ENCODE measurements at places on chromosomes 13 and 19.

- DNase-seq, result peak; percentile 58
These were observed 1.5 kb downstream of the KMT5C start for GRCh38 chr19:55341171-55341588.

DNA sequence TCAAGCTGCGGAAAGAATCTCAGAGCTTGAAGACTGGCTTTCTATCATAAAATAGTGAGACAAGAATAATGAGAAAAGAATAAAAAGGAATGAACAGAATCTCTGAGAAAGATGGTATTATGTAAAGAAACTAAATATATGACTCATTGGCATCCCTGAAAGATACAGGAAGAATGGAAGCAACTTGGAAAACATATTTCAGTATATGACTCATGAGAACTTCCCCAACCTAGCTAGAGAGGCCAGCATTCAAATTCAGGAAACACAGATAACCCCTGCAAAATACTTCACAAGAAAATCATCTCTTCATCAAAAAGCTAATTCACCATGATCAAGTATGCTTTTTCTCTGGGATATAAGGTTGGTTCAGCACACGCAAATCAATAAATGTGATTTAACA lies 2318.0 kb downstream of the PCDH9 start:
- no peak for DNase-seq

DNA sequence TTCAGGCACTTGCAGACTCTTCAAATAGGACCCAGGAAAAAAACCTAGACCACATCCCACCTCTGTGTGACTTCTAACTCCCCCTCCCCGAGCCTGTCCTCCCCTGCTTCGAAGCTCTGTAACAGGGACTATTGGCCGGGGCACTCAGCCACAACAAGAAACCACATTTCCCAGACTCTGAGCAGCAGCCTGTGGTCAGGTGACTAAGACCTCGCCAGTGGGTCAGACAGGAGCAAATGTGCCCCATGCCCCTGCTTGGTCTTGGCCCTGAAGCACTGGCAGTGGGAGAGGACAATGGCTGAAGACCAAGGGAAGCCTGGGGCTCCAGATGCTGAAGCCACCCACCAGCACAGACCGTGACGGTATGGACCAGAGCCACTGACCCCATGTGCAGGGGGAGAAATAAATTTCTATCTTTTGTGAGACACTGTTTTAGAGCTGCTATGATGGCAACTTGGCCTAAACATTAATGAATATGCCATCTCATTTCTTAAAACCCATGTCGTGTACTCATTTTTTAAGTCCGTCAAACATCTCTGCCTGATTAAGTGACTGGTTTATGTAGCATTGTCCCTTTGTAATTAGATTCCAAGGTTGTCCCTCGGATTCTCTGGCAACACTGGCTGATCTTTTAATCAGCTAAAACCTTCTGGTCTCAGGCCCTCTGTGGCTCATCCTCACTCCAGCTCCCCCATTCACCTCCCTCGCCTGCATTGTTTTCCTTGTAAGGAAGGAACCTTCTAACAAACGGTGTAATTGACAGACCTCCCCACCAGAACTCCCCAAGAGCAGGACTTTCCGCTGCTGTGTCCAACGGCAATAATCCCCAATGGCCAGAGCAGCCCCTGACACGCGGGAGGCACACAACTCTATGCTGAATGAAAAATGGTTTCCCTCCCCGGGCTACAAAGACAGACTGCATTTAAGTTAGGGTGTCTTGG lies 98.4 kb downstream of the STK24 start:
- DNase-seq, result no peak

DNA sequence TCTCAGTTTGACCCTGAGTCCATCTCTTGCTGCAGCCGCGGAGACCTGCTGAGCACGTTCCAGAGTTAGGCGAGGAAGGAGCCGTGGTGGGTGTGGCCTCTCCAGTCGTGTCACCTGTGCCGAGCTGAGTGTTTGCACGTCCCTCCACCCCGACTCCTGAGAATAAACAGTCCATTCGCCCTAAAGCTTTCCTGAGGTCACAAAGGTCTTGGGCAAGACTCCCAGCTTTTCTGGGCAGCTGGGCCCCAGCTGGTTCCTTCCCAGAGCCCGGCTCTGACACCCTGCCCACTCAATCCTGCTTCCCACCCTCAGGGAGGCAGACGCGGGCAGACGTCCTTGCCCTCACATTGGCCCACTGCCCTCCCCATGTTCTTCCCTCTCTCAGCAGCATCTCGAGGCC lies 142.2 kb downstream of the KCTD15 start:
- no peak for DNase-seq

- DNase-seq, result peak; percentile 83
These were observed 16.1 kb upstream of the TPP2 start for GRCh38 chr13:102580552-102581169.

GRCh38 chr19:18297308-18297707 lies 15.9 kb upstream of the JUND start:
- DNase-seq, result no peak

DNA sequence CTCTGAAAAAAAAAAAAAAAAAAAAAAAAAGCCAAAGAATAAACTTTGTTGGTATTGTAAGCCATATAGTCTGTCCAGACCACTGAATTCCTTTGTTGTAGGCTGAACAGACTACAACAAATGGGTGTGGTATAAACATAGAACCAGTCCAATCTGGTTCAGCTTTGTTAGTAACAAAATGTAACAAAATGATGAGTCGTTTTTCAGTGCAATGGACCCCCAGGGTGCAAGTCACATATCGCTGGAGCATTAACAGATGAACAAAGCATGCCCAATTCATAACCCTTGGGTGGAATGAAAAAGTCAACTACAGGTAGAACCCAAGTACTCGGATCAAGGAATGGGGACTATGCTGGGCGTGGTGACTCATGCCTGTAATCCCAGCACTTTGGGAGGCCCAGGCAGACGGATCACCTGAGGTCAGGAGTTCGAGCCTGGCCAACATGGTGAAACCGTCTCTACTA lies 13.6 kb upstream of the FCHO1 start:
- DNase-seq, result no peak

DNA sequence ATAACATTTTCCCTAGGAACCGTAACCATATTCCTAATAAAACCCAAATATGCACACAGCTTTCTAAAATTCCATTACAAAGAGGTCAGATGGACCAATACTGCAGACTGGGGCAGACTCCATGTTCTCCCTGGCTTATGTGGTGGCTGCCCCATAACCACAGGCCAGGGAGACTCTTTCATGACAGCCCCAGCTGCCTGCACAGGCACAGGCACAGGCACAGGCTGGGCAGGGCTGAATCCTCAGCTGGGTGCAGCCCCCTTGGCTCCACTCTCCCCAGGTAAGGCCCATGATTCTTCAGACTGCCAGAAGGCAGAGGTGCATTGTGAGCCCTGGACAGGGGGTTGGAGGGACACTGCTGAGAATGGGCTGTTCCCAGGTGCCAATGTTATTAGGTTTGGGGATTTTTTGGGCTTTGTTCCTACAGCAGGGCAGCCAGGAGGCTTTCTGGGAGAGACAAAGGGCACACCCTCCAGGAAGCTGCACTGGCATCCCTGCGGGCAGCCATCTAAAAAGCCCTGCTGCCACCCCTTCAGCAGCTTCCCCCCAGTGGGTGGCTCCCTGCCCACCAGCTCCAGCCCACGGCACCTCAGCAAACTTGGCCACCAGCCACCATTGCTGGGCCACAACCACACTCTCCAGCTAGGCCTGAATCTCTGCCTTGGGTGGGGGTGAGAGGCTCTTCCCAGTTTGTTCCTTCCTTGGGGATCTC lies 20.0 kb downstream of the DOCK9 start:
- DNase-seq, result no peak

- peak; percentile 34 for DNase-seq
These were observed 159.8 kb downstream of the IRS2 start for GRCh38 chr13:109626386-109627171.

GRCh38 chr13:53501387-53501786 lies 472.8 kb downstream of the OLFM4 start:
- DNase-seq, result no peak

GRCh38 chr13:21689097-21689496 lies 18.2 kb downstream of the FGF9 start:
- DNase-seq, result no peak

GRCh38 chr13:21058361-21058760 lies 3.0 kb downstream of the LATS2 start:
- DNase-seq, result no peak

DNA sequence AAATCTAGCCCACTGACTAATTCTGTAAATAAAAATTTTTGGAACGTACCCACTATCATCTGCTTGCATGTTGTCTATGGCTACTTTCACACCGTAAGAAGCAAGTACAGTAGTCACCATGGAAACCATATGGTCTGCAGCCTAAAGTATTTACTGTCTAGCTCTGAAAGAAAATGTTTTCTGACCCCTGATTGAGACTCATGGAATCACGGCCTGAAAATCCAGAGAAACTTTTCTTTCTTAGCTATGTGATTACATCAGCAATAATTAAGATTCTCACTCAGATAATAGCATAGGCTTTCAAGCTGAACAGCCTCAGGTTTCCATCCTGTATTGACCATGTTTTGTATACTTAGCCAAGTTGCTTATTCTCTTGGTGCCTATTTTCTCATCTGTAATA lies 264.6 kb downstream of the NHLRC3 start:
- DNase-seq, result no peak

- DNase-seq, result no peak
These were observed 1599.8 kb downstream of the OLFM4 start for GRCh38 chr13:54628383-54628782.

- no peak for DNase-seq
These were observed 266.2 kb upstream of the SOX21 start for GRCh38 chr13:94978516-94978915.

DNA sequence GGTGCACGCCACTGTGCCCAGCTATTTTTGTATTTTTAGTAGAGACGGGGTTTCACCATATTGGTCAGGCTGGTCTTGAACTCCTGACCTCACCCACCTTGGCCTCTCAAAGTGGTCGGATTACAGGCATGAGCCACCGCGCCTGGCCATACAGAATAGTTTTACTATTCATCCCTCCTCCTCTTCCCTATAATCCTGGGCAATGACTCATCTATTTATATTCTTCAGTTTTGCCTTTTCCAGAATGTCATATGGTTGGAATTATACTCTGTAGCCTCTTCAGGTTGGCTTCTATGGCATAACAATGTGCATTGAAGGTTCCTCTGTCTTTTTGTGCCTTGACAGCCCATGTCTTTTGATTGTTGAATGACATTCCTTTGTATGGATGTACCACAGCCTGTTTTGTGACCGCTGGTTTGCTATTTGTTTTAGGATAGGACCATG lies 22.2 kb upstream of the LRP3 start:
- no peak for DNase-seq

DNA sequence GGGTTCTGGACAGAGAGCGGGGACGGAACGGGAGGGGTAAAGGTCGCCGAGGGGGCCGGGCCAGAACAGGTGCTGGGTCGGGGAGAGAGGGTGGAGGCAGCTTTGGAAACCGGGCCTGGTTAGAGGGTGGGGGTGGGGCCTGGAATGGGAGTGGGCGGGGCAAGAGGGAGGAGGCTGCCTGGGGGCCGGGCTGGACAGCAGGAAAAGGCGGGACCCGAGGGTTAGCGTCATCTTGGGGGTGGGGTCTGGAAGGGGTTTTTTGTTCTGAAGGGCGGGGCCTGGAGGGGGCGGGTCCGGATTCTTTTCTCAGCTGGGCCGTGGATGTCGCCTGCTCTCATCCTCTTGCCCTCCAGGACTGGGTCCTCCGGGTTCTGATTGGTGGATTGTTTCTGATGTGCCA lies 4.3 kb upstream of the ZNF813 start:
- DNase-seq, result peak; percentile 51

DNA sequence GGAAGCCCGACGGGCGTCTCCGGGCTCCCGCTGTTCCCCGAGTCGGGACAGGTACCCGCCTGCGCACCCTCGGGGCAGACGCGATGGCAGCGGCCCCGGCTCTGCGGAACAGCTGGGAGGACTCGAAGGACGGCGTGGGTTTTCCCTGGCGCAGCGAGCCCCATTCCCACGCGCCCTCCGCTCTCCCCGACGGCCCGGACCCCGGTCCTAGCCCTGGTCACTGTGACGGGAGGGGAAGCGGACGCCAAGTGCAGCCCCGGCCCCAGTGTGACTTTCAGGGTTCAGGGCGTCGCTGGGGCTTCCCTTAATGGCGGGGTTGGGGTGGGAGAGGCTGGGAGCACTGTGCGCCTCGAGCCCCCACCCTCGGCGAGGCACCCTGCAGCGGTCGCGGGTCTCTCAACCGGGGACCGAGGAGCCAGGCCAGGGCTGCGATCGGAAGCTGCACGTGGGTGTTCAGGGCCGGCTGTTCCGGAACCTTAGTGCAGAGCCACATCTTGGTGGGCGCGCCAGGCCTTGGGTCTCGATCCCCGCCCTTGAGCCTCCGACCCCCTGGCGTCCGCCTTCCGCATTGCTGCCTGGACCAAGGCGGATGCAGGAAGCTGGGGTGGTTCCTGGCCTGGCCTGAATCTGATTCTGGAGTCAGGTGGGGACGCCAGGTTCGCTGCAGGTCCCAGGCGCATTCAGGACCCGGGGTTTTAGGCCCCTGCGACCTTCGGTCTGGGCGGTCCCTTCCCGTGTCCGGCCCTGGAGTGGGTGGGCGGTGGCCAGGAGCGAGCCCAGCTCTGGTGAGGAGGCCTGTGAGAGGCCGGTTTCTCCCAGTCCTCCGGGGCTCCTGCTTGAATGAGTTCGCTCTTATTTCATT lies 3.5 kb downstream of the LGALS7B start:
- DNase-seq, result no peak

- no peak for DNase-seq
These were observed 1661.8 kb upstream of the SPRY2 start for GRCh38 chr13:82002710-82003109.

DNA sequence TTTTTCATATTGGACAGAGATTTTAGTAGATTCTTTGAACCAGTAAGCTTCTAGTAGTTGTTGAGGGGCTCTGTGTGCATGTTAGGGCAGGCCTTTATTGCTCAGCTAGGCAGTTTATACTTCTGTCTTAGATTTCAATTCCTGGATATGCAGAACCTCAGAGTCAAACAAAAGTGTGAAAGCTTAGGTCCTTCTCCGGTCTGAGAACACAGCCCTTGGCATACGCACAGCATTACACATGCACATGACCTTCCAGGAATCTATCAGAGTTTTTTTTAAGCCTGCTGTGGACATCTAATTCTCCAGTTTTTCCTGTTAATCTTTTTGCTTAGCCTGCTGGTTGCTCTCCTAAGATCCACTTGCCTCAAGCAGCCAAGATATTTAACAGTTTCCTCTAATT lies 77.9 kb upstream of the KL start:
- DNase-seq, result no peak

GRCh38 chr13:61935710-61936109 lies 520.1 kb upstream of the PCDH20 start:
- DNase-seq, result no peak

GRCh38 chr13:102310691-102311418 lies 91.0 kb downstream of the FGF14 start:
- DNase-seq, result peak; percentile 88

DNA sequence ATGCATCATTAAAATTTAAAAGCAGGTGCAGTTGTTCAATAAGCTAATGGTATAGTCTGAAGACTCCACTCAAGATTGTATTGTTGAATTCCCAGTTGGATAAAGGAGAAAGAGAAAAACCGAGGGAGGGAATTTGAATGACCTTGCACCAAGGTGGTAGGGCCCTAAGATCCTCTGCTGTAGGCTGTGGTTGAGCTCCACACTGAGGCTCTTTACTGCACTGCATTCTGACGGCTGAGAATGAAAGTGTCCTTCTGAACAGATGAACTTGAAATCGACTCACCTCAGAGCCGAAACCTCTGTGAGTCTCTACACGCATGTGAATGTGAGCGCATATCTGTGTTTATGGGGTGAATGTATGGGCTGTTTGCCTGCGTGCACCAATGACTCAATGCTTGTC lies 388.9 kb upstream of the DACH1 start:
- DNase-seq, result peak; percentile 11

- no peak for DNase-seq
These were observed 5.0 kb downstream of the ZNF551 start for GRCh38 chr19:57686727-57687126.
